Lung (tissue), 17 donors: ENCODE measurements at places on chromosomes 6 and 20.

- no peak for DNase-seq
Observed at GRCh38 chr6:56527934-56528333, 114.8 kb downstream of the DST start.

DNA sequence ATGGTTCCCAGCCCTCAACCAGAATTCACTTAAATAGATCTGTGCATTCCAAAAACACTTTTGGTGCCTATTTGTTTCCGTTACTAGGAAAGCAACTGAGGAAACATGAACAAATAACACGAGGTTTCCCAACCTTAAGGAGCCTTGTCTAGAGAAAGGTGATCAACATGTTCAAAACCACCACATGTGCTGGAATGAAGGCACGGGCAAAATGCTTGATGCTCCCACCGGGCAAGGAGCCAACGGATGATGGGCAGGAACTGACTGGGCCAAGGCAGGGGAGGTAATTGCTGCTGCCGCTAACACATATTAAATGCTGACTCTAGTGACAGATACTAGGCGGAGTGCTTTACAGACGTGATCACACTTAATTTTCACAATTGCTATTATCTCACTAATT, 2.5 kb downstream of the MYLK4 start:
- DNase-seq = no peak

DNA sequence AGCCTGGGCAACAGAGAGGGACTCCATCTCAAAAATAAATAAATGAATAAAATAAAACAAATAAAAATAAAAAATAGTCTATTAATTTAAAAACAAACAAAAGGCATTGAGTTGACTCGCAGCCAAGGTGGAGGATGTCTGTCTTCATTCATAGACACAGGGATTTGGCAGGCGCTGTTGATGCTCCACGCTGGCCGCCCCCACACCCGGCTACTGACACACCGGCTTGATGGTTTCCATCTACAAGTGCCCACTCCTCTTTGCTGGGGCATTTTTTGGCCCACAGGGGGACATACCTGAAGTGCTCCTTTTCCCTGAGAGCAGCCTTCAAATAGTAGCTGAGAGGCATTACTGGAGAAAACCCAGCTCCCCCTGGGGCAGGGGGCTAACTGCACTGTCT, 178.3 kb upstream of the RALGAPA2 start:
- no peak for DNase-seq

DNA sequence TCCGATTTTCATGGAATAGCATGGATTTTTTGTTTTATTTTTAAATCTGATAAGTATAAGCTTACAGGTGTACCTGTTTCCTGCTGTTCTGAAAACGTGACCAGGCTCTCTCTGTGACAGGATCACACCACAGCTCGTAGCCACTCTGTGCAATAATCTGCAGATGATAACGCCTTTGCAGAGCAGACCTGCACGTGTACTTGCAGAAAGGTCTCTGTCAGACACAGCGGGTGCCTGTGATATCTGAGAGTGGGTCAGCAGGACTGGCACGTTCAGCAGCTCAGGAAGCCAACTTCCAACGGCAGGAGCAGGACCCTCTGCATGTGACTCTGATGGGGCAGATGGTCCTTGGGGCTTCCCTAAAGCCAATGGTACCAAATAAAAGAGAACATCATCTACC, 68.6 kb upstream of the HDDC2 start:
- DNase-seq = no peak

- DNase-seq = peak; percentile 95
Observed at GRCh38 chr6:139240161-139241010, 51.4 kb downstream of the TXLNB start.

GRCh38 chr6:105825210-105825609, 260.9 kb upstream of the PRDM1 start:
- no peak for DNase-seq

DNA sequence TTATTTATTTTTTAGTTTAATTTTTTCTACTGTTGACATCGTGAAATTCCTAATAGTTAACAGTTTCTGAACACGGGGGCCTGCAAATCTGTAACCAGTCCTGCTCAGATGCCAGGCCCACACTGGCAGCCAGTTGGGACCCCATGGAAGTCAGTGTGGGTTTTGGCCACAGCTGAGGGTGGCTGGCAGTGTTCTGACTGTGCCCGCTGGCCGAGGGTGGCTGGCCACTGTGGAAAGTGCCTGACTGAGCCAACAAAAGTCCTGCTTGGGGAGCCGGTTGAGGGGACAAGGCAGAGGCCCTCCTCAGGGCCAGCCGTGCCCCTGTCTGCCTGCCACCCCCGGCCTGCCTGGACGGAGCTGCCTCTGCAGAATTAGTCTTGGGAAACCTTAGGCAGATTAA, 4.1 kb upstream of the PMEPA1 start:
- DNase-seq = no peak

- DNase-seq = peak; percentile 65
Observed at GRCh38 chr6:160137989-160138835, 16.6 kb downstream of the SLC22A1 start.

- DNase-seq = no peak
Observed at GRCh38 chr6:96234444-96234843, 218.7 kb downstream of the FUT9 start.

- no peak for DNase-seq
Observed at GRCh38 chr20:39451386-39451785, 489.2 kb downstream of the DHX35 start.

DNA sequence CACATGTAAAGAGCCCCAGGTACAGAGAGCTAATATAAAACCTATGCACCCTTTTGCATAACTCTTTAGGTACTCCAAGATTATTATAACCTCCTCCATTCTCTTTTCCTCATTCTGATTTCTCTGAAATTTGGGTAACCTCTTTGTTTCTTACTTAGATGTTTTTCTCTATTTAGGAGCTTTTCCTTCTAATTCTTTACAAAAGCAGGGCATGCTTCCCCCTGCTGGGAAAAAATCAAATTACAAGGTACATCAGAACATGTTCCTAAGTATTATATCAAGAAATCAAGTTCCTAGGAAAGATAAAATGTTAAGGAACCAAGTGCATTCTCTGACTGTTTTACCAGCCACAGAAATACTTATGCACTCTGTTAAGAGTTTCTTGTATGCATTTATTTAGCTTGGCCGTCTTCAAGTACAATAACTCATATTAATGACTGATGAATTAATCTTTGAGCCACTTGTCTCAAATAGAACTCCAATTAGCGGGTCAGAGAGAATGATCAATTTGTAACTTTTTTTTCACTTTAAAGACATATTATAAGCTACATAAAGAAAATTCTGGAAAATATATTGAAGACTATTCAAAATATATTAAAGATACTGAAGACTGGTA, 2.1 kb downstream of the KHDRBS2 start:
- peak; percentile 44 for DNase-seq

- DNase-seq = no peak
Observed at GRCh38 chr6:32183483-32184083, 470 bp downstream of the AGER start.

DNA sequence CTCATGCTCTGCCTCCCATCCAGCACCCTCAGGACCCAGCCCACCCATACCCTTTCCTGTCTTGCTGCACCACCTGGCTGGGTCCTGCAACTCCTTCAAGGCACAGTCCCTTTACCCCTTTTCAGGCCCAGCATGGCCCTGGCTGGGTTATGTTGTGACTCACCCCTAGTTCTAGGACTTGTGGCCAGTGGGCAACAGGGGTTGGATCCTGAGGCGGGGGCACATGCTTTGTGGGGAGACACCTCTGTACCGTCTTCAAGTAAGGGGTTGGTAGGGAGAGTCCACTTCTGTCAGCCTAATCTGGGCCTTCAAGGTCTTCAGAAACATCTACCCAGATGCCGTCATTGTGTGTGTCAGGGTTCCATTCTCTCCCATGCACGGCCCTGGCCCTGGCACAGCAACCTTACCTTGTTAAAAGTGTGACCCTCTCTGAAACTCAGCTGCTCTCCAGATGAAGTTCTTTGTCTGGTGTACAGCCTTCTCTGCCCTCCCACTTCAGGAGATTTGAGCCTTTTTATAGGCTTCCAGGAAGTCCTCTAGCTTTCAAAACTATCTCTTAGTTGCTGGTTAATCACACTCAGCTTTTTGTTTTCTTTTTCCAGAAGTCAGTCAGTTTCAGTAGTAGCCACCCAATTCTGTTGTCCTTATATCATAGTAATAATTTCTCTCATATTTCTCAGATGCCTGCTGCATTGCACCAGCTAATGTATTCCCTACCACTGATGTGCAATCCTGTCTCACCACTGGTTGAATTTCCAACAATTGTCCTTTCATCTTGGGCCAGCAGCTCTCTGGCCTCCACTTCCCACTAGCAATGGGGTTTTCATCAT, 107.3 kb downstream of the NRN1 start:
- DNase-seq = no peak

- DNase-seq = no peak
Observed at GRCh38 chr6:134819236-134819635, 130.7 kb downstream of the ALDH8A1 start.

DNA sequence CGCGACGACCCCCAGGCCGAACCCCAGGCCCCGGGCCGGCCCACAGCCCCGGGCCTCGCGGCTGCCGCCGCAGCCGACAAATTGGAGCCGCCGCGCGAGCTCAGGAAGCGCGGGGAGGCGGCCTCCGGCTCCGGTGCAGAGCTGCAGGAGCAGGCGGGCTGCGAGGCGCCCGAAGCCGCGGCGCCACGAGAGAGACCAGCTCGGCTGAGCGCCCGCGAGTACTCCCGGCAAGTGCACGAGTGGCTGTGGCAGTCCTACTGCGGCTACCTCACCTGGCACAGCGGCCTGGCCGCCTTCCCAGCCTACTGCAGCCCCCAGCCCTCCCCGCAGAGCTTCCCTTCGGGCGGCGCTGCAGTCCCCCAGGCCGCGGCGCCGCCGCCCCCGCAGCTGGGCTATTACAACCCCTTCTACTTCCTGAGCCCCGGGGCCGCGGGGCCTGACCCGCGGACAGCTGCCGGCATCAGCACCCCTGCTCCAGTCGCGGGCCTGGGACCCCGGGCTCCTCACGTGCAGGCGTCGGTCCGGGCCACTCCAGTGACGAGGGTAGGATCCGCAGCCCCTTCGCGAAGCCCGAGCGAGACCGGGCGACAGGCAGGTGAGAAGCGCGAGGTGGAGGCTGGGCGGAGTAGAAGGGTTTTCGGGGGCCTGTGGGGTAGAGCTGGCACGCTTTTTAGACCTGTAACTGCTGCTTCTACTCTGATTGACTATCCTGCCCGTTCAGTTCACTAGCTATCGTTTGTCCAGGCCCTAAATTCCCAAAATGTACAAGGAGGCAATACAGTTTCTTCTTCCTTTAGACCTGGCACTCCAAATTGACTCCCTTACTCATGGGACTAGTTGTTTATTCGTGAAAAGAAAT, 654 bp downstream of the FAM8A1 start:
- DNase-seq = peak; percentile 44

DNA sequence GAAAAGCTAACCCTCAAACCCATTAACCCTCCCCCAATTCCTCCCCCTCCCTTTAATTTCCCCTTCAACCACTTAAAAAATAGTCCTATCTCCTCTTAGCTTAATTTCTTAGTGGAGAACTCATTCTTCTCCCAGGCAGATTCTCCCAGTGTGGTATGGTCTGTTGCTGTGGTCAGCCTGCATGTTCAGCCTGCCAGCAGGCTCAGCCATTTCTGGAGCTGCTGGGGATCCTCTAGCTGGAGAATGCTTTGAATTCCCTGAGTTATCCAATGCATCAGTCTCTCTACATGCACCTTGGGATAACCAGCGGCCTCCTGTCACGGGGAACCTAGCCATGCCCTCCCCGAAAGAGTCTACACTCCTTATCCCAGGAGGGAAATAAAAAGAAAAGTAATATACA, 375.4 kb upstream of the RSPO3 start:
- DNase-seq = no peak

DNA sequence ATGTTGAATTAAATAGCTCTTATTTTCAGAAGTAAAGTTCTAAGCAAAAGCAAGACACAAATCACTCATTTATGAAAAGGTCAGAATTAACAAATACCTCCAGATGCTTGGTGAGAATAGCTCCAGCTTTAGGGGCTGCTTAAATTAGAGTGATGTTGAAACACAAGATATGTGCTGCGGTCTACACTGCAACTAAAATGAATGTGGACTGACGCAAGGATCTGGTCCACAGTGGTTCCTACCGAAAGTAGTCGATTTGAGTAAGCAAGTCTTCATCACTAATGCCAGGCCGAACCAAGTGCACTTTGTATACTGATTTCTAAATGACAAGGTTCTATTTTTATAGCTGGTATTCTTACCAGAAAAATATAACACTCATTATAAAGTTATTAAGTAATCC, 96.3 kb downstream of the PRDM1 start:
- no peak for DNase-seq

GRCh38 chr6:20312606-20313005, 89.1 kb upstream of the E2F3 start:
- DNase-seq = no peak

DNA sequence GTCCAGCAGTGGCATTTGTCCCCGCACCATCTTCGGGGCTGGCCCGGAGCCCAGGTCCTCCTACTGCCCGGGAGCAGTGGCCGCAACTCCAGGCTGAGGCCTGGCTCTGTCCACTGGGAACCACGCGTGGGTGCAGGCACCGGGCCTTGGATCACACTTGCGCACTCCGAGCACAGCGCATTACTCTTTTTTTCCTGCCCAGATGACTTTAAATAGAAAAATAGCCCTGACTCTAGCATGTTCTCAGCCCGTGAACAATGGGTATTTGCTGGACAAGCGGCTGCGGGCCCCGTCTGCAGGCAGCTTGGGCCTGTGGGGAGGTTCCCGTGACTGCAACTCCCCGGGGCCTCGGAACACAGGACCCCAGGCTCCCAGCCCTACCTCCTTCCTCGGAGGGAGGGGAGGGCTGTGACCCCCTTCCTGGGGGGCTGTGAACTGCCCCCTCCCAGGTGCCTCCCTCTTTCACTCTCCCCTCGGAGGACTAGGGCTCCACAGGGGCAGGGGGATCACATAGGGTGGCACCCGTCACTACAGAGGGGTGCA, 162.2 kb downstream of the TBXT start:
- DNase-seq = peak; percentile 64

- no peak for DNase-seq
Observed at GRCh38 chr20:5036828-5037227, 35.5 kb upstream of the SLC23A2 start.

DNA sequence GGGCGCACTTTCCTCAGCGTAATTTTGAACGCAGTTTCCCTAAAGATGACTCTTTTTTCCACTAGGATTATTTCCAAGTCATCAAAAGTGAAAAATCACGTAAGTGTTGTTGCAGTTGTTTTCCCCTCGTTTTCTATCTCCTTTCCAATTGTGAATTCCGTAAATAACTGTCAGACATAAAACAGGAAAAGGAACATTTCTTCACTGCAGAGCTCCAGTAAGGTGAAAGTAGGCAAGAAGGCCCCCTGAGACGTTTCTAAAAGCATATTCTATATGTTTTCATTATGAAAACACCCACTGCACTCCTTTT, 17.8 kb downstream of the HIVEP2 start:
- no peak for DNase-seq

DNA sequence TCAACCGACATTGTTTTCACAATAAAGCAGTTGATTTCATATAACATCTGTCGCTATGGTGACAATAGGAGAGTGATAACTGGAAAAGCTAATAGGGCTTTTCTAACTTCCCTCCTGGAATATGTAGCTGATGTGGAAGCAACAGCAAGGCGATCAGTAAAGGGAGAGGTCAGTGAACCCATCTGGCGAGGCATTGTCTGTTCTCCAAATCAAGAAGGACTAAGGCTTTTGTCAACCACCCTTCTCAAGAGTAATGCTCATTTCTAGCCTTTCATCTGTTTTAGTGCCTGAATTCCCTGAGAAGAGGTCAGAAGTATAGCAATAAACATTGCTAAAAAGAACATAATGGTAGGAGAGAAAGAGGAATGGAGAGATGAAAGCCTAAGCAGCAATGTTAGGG, 201.3 kb downstream of the AKAP7 start:
- DNase-seq = no peak
